ENCODE measurements at places on chromosomes 16 and 17. TPM values are rescaled to one million over a fixed set of nuclear protein-coding genes. Genes with fewer than 3 reads are reported as not detected.

DNA sequence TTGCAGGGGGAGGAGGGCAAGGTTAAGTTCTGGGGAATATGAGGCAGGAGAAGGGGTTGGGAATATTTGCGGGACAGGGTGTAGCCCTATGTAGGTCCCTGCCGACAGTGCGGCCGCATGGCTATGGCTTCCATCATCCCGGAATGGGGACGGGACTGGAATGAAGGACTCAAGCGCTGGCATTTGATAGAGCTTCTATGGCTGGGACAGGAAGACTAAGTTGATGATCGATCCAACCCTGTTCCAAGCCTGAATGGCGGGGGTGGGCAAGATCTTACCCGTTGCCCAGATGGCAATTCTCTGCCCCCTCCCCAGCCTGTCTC is 47.1 kb downstream of the SRCIN1 start:
- DNase-seq = no peak

DNA sequence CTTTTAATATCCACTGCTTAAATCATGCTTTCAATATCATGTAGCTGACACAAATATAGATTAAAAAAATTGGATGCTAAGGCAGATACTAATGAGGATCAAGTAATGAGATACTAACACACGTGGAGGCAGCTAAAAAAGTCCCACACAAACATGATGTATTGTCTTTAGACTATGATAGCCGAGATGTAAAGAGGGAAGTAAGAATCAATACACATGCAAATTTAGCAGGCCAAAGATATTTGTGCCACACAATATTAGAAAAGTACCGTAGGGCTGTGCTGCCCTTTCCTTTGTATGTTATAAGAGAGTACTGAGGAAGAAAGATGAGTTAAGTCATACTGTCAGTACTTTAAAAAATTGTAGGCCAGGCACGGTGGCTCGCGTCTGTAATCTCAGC is 51.4 kb upstream of the STAC2 start:
- DNase-seq = no peak

DNA sequence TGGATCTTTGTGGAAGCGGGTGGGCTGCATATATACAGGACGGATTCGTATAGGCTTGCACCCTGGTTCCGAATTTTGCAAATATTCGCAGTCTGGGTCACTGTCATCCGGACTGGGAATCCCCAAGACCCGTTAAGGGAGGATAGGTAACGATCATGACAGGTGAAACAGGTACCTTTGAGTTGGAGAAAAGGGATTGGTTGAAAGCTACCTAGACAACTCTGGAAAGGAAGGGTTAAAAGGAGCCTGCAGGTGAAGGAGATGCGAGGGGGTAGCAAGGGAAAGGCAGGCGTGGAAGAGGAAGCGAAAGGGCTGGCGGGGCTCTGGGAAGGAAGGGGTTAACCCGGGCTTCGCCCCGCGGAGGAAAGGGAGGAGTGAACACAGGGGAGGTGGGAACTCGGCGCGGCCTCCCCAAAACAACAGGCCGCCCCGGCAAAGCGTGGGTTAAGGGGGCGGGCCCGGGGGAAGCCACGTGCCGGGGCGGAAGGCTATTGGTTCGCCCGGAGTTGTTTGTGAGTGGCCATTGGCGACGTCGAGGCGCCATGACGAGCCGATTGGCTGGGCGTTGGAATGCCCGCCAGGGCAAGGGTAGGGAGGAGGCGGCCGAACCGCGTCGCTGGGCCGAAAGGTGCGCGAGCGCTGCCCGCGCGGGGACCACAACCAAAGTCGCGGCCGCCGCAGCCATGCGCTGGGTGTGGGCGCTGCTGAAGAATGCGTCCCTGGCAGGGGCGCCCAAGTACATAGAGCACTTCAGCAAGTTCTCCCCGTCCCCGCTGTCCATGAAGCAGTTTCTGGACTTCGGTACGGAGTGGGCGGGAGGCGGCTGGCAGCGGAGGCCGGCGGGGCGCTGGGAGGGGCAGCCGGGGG is at the start of gene PDK2:
Gene PDK2, plus strand, starts transcription at position 599 of the 867 bp plus-strand sequence. Its CDS starts 85 bp downstream, at position 684.
- DNase-seq = peak; percentile 94

- peak; percentile 81 for DNase-seq
Observed at GRCh38 chr16:89505204-89506112, 2.7 kb upstream of the SPG7 start.

GRCh38 chr17:29299031-29299430 is 5.1 kb upstream of the NUFIP2 start:
- no peak for DNase-seq

Gene KRTAP4-6
- total RNA-seq = not detected

DNA sequence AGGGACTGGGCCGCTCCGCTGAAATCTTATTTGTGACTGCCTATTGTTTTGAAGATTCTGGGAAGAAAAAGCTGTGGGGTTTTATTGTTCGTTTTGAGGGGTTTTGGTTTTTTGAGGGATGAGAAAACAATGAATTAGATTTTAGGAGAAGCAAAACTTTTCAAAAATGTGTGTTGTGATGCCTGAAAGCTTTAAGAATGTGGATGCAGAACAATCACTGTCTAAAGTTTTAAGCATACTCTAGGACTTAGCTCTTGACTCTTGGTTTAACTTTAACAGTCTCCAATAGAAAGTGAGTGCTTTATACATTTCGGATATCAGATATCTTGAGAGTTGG is 899 bp downstream of the CFAP52 start:
- no peak for DNase-seq

DNA sequence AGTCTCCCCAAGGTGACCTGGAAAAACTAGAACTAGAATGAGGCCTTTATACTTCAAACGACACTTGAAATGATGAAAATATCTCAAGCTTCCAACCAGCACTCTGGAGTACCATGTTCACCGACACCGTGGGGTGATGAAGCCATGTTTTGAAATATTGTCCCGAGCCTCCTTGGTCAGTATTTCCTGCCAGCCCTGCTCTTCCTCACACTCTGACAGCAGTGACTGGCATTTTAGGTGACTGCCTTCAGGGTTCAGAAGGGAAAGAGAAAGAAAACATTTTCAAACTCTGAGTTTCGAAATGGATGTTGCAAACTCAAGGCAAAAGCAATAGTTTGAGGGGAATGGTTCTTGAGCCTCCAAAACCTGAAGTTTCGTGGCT is 39.3 kb upstream of the IRX6 start:
- no peak for DNase-seq

DNA sequence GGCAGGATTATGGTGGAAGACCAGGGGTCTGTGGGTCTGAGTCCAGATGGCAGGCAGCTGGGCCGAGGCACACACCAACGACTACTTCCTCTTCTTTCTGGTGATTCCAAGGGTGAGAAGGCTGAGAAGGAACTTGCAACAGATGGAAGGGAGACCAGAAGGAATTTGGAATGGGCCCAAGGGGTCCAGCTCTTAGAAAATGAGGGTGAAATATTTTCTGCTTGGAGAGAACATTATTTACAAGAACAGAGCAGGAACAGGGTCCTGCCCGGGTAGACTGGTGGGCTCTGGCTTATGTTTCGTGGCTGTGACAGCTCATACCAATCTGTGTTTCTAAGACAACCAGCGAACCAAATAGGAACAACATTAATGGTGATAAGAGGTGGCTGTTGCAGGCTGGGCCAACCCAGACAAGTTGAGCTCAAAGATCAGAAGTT is 36.6 kb downstream of the CCDC42 start:
- DNase-seq = no peak

- DNase-seq = no peak
Observed at GRCh38 chr17:36611345-36612072, 10.1 kb downstream of the MRM1 start.

- DNase-seq = no peak
Observed at GRCh38 chr16:6753553-6753952, 579.1 kb upstream of the RBFOX1 start.

DNA sequence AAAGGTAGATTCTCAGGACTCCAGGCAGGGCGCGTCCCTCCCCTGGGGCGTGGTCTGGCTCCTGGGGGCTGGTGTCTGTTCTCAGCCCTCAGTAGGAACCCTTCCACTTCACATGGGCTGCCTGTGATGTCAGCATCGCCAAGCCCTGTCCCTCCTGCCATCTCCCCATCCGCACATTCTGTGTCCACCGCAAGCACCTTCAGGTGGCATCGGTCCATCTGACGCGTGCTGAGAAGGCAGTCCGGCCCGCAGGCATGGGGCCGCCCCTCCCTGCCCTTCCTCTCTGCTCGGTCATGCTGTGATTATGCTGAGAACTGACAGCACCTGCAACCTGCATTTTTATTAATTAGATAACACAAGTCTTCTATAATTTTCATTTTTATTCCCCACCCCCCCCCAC is 12.7 kb upstream of the DNAH17 start:
- DNase-seq = no peak

GRCh38 chr17:32266389-32267301 is 1.0 kb downstream of the RHBDL3 start:
- no peak for DNase-seq

Gene ATXN2L
- total RNA-seq = 317 TPM

Gene NDRG4
- 4.7 TPM for total RNA-seq

DNA sequence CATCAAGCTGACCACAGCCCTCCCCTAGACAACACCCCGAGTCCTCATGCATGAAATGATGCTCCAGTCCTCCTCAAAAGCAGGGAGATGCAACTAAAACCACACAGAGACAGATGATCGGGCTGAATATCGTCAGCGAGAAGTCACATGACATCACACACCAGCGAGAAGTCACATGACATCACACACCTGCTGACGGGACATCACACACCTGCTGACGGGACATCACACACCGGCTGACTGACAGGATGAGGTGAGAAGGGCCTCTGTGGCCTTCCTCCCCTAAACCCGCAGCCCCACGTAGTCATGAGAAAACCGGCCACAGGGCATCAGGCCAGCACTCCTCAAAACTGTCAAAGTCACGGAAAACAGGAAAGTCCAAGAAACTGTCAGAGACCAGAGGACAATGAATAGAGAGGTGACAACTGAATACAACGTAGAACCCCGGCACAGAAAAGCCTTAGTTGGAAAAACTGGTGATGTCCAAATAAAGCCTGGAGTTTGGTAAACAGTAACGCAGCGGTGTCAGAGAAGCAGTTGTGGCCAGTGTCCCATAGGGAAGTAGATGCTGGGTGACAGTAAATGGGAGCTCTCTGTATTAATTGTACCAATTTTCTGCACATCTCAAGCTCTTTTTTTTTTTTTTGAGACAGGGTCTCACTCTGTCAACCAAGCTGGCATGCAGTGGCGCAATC is 14.3 kb downstream of the LITAF start:
- no peak for DNase-seq

Gene TBX4
- not detected for total RNA-seq

DNA sequence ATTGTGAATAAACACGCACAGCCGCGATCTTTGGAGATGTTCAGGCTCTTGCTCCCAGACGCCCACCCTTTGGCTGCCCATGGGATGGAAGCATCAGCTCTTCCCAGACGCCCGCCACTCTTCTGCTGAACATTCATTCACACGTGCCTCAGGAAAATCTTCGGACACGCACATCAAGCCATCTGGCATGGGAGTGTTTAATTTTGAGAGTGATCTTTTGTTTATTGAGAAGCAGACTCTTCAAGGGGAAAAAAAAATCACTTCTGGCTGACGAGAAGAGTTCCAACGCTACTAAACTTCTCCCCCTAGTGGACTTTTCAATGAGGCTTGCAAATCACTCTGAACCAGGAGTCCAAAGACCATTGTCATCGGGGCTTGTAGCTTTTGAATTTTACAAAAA is 62.0 kb upstream of the NUDT7 start:
- no peak for DNase-seq

DNA sequence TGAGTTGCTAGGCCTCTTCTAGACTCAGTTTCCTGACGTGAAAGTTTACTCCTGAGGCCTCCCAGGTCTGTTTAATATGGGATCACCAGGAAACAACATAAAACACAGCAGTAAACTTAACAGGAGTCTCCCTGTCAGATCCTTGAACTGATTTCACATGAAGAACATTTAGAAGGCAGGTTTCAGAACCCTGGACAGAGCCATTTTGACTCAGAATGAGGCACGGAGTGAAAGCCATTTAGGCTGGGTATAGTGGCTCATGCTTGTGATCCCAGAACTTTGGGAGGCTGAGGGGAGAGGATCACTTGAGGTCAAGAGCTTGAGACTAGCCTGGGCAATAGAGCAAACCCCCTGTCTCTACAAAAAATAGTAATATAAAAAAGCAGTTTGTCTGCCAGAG is 289.1 kb downstream of the CA10 start:
- no peak for DNase-seq

Gene GNGT2
- total RNA-seq = 37.5 TPM
